Cardiac septum (tissue), 1 donor: ENCODE measurements at places on chromosomes 1 and 21. TPM values are rescaled to one million over a fixed set of nuclear protein-coding genes. Genes with fewer than 3 reads are reported as not detected.
A peak's percentile ranks its signal among the peaks of the same experiment; 100 is the strongest.

- no peak for DNase-seq
Observed at GRCh38 chr1:219820551-219820950, 107.8 kb downstream of the SLC30A10 start.

DNA sequence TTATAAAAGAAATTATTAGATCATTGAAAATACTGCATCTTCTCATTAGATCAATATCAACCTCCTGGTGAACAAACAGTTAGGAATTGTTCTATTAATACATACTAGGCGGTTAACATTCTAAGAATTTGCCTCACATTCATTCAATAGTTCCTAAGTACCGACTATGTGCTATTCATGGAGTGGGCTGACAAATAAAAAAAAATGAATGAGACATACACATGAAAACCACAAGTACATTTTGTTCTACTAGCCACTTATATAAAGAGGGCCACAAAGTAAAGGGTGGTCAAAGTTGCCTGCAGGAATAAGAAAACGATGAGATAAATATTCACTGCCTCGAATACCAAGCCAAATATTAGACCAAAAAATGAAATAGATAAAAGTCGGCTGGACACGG is 294.4 kb downstream of the SDCCAG8 start:
- no peak for DNase-seq

- no peak for DNase-seq
Observed at GRCh38 chr21:42452401-42453223, 43.4 kb downstream of the RSPH1 start.

OR2T27 gene
- not detected for total RNA-seq

DNA sequence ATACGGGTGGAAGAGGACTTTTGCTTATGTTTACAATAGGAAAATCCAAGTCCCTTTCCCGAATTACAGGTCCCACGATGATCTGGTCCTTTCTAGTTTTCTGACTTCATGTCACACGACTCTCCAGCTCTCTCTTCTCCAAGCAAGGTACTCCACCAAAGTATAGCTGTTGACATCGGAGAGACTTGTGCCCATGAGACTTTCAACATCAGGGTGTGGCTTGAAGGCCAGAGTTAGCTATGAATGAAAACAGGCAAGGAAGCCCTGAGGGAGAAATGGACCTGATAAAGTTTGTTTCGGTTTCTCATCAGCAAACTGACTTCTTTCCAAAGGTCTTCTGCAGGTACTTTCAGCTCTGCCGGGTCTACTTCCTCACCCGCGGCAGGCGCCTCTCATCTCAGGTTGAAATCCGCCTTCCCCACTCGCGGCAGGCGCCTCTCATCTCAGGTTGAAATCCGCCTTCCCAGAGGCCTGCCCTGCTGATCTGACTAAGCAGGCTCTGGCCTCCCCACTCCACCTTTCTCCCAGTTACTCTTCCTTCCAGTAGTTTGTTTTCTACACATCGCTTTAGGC is 2.1 kb upstream of the PER3 start:
- no peak for DNase-seq

- DNase-seq: no peak
Observed at GRCh38 chr1:182213163-182213562, 151.7 kb upstream of the ZNF648 start.

DNA sequence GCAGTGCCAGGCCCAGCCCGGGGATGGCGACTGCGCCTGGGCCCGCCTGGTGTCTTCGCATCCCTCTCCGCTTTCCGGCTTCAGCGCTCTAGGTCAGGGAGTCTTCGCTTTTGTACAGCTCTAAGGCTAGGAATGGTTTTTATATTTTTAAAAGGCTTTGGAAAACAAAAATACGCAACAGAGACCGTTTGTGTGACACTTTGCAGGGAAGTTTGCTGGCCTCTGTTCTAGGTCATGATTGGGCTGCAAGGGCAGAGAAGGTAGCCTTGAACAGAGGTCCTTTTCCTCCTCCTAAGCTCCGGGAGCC is 719 bp downstream of the SOD1 start:
- DNase-seq: no peak

KIF2C gene
- 1.3 TPM for total RNA-seq

HNRNPR gene
- total RNA-seq: 67.3 TPM

DNA sequence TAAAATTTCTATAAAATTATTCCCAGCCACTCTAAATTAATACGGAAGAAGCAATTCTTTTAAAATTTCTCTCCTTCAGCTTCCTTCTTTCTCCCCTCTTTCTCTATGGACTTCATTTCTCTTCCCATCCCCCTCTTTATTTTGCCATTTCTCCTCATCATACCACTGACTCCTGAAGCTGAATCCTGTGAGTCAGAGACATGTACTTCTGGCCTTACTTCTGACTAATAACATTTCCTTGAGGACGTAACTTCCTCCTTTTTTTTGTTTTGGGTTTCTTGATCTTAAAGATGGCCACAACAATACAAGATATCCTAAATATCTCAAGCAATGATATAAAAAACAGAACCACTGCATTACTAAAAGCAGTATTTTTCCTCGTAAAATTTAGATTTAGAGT is 63.6 kb upstream of the DENND1B start:
- DNase-seq: no peak

DNA sequence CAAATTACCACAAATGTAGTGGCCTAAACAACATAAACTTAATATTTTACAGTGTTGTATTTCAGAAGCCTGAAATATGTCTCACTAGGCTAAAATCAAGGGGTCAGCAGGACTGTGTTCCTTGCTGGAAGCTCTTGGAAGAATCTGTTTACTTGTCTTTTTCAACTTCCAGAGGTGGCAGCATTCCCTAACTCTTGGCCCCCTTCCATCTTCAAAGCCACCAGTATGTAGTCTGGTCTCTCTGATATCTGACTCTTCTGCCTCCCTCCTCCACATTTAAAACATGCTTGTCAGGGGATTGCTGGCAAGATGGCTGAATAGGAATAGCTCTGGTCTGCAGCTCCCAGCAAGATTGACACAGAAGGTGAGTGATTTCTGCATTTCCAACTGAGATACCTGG is 567.5 kb downstream of the PLA2G4A start:
- DNase-seq: no peak

DNA sequence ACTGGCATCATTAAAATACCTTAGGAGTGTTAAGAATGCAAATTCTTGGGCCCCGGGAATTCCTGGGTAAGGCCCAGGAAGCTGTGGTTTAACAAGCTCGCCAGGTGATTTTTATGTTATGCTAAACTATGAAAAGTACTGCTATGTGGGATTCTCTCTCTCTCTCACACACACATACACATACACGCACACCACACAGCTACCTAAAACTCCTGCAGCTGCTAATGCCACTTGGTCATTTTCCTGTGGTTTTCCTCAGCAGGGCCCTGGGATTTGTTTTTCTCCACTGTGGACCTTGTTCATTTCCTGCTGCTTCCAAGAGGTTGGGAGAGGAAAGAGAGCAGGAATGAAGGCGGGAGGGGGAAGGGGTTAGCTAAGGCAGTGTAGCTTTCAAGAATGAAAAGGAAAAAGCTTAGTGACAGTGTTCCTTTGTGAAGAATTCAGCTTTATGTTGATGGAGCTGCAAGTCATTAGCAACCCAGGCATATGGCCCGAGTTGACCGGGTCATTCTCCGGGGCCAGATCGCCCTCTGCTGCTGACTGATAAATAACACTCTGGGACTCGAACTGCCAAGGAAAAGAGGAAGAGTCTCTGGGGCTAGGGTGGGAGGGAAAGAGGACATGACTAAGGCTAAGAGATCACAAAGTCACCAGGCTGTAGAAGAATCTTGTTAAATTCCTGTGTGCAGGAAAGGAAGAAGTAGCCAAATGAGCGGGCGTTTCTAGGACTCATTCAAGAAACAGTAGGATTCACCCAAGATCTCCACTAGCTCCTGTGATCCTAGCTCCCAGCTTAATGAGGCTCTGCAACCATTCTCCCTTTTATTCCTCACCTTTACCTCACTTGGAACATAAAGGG is 30.5 kb upstream of the LRIG2 start:
- DNase-seq: peak; percentile 82

FCMR gene
- total RNA-seq: 4.4 TPM

DNA sequence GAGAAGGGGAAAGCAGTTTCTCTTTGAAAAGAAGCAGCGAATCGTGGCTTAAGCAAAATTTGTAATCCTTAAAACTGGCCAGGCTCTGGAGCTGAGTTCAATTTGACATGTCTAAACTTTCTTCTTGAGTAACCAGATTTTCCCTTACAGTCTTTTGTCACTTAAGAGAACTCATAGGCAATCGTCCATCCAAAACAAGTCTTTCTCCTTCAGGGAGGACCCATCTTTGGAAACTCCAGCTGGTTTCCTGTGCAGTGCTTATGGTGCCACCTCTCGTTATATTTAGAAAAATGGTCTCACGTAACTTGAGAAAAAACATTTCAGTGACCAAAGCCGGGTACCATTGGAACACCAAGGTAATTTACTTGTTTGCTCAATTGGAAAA is 1.8 kb upstream of the PTTG1IP start:
- peak; percentile 44 for DNase-seq

ADORA3 gene
- total RNA-seq: 0.51 TPM

NBPF4 gene
- total RNA-seq: not detected

- DNase-seq: no peak
Observed at GRCh38 chr1:199020904-199021303, 382.1 kb downstream of the PTPRC start.

PPIE gene
- total RNA-seq: 26.4 TPM

CZIB gene
- total RNA-seq: 46.0 TPM

GRCh38 chr1:194940336-194941030 is 1667.8 kb downstream of the KCNT2 start:
- DNase-seq: no peak

DNA sequence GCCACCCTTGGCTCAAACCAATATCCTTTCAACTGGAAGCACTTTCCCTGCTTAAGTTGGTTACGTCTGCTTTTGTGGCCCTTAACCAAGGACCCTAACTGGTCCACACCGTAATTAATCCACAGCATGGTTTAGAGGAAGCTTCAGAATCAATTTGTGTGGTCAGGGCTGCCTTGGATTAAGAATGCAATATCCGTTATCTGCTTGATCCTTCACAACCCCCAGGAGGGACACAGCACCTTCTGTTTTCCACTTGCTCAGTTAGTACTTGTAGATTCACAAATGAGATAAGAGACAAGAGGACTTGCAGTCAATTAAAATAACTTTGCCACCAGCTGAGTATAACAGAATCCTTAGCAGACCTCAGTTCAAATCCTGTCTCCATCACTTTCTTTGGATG is 56.9 kb upstream of the LRP8 start:
- no peak for DNase-seq

DNA sequence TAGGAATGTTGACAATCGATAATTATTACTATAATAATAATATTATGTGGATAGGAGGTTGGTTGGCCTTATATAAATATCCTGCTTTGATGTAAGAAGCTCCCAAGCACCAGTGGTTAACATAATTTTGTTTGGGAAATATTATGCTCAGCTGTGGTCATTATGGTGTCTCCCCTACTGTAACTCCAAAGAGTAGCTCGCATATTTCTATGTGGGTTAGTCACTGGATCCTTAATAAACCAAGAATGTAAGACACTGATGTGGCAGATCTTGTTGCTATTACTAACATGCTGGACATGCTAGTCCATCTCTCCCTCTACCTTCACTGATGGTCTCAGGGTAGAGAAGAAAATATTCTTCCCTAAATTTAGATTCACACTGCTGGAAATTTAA is 79.2 kb upstream of the RALGPS2 start:
- no peak for DNase-seq

- peak; percentile 84 for DNase-seq
Observed at GRCh38 chr21:33543505-33544129, 779 bp downstream of the SON start.
